ENCODE measurements at places on chromosomes 4 and X.

DNA sequence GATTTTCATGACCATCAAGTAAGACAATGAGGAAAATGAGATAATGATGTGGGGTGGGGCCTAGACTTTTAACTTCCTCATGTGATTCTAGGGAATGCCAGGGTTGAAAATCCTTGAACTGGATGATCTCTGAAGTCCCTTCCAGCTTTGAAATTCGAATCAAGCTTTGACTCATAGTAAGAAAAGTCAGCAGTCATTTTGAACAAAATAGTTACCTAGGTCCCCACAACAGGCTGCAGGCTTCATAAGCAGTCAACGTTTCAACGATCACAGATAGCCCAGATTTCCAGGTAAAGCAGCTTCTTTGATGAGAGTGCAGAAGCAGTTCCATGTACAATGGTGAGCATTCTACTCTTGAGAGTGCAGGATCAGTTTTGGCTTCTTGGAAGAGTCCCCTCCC lies 93.7 kb downstream of the GRIA3 start:
- DNase-seq = no peak

- DNase-seq = no peak
Measured at GRCh38 chrX:332916-333610, 14.5 kb upstream of the GTPBP6 start.

DNA sequence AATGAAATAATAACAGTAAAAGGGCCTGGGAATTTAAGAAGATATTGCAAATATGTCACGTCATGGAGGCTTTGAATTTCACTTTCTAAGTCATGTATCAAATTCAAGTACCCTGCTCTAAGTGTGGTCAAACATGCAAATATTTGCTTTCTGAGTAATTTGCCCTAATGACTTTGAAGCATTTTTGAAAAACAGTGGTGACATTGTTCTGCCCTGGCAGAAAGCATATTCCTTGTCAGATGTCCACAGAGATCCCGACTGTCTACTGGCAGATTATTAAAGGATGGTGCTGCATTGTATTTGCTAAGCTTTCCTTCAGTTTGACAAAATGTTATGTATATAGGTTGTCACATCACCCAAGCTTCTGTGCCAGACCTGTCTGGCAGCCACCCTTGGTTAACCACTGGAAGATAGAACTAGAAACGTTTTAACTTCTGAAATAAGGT lies 92.5 kb downstream of the ANK2 start:
- no peak for DNase-seq

GRCh38 chr4:149248191-149248764 lies 567.4 kb downstream of the IQCM start:
- DNase-seq = no peak

DNA sequence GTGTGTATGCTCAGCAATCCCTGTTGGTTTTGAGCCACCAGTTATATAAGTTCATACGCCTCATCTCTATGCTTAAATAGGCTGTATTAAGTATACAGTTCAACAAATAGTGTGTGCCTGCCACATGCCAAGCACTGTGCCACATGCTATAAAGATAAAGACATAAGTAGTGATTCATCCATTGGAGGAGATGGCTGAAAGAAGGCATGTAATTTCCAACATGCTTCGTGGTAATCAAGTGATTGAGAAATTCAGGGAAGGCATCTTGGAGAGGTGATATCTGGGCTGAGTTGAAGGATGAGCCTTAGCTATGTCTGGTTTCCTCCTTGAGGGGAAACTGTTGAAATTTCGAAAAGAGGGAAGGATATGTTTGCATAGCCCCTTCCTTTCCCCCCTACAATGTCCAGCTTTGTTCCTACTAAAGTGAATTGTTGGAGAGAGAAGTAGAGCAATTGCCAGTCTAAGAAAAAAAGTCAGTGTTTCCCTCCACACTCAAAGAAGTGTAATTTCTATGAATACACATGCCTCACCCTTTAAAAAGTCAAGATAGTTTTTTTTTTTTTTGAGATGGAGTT lies 96.5 kb downstream of the ARHGAP10 start:
- no peak for DNase-seq

DNA sequence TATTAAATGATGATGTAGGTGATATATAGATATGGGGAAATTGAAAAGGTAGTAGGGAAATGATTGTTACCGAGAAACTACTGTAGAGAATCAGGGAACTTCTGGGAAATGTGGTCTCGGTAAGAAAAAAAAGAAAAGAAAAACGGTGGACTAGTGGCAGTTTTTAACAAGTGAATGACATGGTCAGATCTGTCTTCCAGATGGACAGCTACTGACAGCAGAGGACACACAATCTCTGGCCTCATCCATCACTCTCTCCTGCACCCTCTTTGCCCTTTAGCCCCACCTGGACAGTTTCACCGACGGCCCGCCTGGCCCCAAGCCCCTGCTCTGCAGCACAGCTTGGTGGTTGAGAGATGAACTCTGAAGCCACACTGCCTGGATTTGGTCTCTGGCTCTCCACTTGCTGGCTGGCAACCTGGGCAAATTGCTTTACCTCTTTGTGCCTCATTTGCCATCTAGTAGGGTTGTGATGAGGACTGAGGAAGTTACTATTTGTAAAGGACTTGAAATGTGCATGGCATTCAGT lies 23.4 kb downstream of the RBM47 start:
- DNase-seq = no peak

DNA sequence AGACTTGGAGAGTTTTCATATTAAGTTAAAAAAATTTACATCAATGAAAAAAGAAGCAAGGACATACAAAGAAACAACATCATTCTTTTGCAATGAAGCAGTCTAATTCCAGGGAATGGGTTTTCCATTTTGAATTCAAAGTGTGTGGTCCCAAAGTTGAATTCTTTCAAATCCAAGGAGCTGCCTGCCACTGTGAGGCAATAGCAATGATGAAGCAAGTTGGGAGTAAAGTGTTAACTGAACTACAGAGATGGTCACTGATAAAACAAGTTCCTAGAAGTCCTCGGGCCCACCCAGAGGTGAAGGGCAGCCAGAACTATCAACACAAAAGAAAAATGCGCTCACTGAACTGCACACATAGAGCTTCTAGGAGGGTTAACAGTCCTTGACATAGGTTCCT lies 115.9 kb downstream of the RAB28 start:
- no peak for DNase-seq
